ENCODE measurements at places on chromosomes 1 and 21.

GRCh38 chr1:107124694-107125093 is 16.1 kb upstream of the NTNG1 start:
- DNase-seq = no peak

DNA sequence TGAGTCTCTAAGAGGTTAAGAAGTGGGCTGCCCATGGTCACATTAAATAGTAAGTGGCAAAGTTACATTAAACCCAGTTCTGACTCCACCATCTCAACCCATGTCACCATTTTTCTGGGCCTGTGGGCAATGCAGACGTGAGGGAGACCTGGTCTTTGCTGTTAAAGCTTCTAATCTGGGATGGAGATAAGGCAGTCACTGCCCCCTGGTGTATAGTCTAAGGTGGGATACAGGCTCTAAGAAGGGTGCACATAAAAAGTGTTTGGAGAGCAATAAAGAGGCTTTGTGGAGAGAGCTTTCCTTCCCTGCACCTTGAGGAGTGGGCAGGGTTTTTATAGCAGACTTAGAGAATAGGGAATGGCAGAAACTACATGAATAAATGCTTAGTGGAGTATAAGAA is 141.3 kb downstream of the ROR1 start:
- DNase-seq = no peak

- no peak for DNase-seq
Measured at GRCh38 chr1:77273891-77274290, 7.9 kb upstream of the AK5 start.

GRCh38 chr1:66996018-66996682 is 57.8 kb downstream of the SLC35D1 start:
- DNase-seq = peak; percentile 45

DNA sequence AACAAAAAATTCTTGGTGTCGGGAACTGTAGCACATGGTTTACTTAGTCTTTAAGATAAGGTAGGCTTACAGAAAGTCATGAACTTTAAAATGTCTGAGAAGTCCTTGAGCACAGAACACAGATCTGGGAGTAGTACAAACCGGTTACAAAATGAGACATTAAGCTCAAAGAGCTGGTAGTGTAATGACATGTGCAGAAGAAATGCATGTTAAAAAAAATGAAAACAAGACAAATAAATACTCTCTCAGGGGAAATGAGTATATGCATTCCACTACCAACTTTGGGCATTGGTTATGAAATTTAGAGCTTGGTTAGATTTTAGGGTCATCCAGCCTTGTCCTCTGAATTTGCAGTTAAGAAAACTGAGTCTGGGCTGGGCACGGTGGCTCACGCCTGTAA is 91.5 kb upstream of the F3 start:
- DNase-seq = no peak

DNA sequence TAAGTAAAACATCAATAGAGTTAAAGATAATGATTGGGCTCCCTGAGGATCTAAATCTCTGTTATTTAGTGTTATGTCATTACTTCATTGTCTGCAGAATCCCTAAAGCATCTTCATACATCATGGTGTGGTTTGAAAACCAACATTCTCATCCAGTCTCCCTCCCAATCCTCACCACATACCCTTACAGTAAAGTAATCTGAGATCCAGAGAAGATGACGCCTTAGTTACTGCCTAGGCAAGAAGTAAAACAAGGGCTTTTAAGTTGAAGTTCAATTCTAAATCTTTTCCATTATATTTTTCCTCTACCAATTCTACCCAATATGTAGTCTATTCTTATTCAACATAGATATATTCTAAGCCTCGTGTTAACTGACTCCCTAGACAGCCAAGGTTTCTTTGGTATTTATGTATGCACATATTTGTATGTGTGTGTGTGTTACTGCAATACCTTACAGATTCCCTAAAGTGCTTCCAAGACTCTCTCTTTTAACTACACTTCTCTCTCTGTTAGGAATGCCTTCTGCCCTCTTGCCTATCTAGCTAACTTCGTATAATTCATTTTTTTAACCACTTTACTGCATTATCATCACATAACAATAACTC is 17.3 kb downstream of the DPH5 start:
- no peak for DNase-seq

- no peak for DNase-seq
Measured at GRCh38 chr1:2391931-2392509, 379 bp downstream of the RER1 start.

- DNase-seq = no peak
Measured at GRCh38 chr1:53586765-53587164, 127.6 kb downstream of the DMRTB1 start.

GRCh38 chr1:39754906-39755504 is 16.1 kb downstream of the OXCT2 start:
- no peak for DNase-seq

GRCh38 chr1:17119773-17120480 is 676 bp upstream of the PADI2 start:
- no peak for DNase-seq

DNA sequence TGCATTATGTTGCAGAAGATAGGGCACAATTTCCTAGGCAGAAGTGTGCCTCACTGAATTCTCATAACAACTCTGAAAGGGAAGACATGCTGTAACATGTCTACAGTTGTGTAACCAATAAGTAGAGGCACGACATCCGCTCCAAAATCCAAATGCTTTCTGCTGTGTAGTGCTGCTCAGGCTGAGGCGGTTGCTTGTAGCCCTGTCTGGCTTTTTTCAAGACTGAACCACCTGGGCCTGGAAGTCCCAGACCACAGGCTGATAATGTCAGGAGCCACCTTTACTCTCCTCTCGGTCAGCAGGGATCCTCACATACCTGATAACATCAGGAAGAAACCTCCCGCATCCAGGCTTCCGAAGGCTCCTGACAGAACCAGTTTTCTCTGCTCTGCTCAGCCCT is 10.9 kb downstream of the AKNAD1 start:
- DNase-seq = no peak

- DNase-seq = no peak
Measured at GRCh38 chr21:38377165-38378088, 120.6 kb downstream of the KCNJ15 start.

GRCh38 chr1:93692026-93692425 is 10.4 kb upstream of the BCAR3 start:
- no peak for DNase-seq

DNA sequence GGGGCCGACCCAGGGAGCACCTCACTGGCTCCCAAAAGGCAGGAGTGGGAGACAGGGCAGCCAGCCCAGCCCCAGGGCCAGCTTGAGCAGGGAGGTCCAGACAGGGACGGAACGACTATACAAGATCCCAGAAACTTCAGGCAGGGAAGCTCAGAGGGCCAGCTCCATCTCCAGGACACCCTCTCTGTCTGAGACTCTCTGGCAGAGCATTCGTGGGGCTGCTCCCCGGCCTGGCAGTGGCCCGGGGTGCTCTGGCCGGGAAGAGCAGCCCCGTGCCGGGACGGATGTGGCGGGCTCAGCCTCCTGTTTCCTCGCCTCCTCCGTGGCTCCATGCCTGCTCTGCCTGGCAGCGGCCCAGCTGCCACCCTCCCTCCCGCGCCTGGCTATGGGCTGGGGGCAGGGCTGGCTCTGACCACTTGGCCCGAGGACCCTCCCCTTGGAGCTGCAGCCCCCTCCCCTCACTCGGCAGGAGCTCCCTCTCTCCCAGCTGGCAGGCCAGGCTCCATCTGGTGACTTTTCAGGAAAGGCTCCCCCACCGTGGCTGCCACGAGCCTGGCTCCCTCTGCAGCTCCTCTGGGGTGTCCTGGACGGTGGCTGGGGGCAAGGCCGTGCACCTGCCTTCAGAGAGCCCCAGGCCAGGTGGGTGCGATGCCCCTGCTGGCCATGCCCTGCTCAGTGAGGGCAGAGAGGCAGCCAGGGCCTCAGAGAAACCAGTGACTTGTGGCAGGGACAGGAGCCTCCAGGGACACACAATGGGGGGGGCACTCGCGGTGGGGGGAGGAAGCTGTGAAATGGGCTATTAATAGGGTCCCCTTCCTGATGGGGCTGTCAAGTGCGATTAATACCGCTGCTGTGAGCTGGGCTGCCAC is 5.6 kb upstream of the PLCH2 start:
- no peak for DNase-seq

DNA sequence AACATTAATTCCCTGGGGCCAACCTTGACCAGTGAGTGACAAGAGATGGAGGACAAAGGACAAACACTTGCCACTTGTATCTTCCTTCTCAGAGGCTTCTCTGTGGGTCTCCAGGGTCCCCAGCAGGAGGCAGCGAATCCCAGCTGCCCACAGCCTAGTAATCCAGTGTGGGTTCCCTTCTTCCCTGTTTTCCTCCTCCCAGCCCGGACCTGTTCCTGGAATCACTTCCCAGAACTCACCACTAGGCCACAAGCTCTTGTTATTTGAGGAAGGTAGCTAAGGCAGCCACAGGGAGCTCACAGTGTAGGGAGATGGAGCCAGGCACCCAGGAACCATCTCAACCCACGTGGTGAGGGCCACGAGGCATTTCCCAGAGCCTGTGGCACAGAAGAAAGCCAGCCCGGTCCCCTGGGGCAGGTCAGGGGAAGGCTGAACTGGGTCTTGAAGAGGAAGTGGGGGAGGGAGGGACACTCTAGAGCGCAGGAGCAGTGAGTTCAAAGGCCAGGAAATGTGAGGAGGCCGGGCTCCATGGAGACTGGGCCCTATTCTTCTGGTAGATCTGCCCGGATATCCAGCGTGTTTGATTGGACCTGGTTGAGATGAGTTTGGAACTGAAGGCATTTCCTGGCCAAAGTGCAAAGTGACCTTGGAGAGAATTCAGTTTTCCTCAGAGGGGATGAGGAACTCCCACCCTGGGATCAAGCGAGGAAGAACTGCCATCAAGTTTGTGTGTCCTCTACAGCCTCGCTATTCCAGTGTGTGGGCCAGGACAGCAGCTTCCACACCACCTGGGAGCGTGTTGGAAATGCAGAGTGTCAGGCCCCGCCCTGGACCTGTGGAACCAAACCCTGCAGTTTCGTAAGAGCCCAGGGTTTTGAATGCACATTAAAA is 20.3 kb upstream of the C2CD2 start:
- DNase-seq = no peak

DNA sequence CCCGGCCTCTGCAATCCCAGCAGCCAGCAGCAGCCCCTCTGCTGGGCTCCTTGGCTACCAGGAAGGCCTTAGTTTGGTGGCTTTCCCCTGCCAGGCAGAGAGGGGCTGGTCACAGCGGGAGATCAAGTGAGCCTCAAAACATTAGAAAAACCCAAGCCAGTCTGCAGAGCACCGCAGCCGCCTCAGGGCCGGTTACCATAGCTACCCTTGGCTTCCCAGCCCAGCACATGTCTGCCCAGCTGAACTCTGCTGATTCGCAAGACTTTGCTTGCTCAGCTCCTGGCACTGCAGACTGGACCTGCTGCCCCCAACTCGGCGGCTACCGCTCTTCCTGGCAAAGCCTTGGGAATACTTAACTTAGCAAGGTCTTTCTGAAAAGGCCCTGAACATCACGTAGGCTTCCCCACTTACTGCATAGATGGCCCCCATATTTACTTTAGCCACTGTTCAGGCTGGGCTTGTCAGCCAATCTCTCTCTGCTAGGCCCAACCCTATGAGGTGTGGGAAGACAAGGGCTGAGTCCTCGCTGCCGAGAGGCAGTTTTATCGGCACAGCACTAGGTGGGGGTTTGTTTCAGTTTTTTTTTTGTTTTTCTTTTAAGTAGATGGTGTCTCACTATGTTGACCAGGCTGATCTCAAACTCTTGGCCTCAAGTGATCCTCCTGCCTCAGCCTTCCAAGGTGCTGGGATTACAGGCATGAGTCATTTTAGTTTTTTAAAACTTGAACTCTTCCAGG is 28.6 kb upstream of the PLEKHG5 start:
- no peak for DNase-seq

DNA sequence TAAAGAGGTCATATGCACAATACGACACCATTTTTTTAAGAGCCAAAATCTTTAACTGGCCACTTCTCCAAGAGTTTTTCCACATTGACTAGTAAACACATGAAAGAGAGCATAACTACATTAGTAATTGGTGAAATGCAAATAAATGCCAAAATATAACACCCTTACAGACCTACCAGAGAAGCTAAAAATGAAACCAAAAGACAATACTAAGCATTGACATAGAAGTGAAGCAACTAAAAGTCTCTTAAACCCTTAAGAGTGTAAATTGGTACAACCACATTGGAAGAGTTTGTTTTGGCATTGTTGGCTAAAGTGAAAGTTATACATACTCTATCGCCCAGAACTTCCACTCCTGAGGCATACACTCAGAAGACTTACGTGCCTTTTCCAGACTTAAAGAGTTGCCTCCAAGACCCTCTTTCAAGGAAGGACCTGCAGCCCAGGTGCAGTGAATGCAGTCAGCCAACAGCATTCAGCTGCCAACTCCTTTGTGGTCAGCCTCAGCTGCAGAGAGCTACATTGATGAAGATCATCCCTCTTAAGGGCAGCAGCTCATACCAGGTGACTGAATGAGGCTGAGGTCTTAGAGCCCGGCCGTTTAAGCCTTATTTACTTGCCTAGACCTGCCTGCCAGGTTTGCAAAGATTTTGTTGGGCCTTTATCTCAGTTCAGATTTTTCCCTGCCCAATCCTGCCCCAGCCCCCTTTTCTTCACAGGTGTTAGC is 839.1 kb upstream of the ADGRL2 start:
- no peak for DNase-seq

DNA sequence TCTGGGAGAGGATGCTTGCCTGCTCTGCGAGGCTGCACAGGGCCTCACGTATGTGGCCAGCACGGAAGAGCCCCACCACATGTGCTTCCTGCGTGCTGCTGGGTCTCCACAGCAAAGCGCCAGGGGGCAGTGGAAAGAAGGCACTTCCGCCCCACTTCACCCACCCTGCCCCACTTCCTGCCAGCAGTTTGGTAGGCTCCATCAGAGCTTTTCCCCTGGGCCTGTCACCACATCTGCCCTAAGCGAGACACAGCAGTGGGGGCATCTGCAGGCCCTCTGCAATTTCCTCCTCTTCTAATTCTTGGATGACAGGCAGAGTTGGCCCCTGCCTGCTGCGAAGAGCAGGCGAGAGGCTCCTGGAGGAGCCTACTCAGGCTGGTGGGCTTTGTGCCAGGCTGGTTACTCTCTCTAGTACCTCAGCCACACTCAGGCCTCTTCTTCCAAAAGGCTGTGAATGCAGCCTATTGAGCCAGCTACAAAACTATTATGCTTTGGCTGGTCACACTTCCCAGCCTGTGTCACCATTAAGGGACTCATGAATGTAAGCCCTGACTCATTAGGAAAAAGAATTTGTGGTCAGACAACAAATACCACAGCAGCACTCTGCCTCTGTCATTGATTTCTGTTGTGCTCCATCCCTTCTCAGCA is 25.0 kb downstream of the CD244 start:
- no peak for DNase-seq

DNA sequence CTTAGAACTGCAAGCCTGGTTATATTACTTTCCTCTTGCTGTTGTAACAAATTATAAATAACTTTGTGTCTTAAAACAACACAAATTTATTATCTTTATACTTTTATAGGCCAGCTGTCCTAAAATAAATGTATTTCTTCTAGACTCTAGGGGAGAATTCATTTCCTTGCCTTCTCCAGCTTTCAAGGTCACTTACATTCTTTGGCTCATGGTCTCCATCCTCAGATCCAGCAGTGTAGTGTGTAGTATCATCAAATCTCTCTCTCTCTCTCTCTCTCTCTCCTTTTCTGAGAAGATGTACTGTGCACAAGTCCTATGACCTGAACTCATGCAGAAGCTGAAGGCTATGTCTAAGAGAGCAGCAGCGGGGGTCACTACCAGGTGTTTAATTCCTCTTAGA is 1510.6 kb downstream of the MRPL39 start:
- no peak for DNase-seq

GRCh38 chr1:155069551-155070157 is 6.1 kb downstream of the EFNA4 start:
- DNase-seq = no peak

GRCh38 chr1:204513117-204513716 is 3.0 kb upstream of the MDM4 start:
- DNase-seq = no peak
